ENCODE measurements at places on chromosomes 1 and 21.

GRCh38 chr1:175632667-175633066 lies 110.7 kb downstream of the TNR start:
- no peak for DNase-seq

DNA sequence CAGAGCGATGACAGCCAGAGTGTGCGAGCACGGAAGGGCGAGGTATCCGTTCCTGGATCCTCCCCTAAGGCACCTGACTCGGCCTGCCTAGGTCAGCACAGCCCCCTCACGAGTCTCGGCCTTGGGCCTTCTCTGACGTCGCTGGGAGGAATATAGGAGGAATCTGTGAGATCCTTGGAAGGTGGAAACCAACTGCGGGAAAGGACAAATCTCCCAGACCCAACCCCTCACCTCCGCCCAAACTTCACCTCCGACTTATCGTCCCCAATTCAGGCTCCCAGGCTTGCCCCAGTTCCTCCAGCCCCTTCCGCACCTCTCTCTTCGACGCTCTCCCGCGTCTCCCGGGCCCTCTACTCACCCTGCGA lies 494 bp downstream of the APH1A start:
- DNase-seq: peak; percentile 31

DNA sequence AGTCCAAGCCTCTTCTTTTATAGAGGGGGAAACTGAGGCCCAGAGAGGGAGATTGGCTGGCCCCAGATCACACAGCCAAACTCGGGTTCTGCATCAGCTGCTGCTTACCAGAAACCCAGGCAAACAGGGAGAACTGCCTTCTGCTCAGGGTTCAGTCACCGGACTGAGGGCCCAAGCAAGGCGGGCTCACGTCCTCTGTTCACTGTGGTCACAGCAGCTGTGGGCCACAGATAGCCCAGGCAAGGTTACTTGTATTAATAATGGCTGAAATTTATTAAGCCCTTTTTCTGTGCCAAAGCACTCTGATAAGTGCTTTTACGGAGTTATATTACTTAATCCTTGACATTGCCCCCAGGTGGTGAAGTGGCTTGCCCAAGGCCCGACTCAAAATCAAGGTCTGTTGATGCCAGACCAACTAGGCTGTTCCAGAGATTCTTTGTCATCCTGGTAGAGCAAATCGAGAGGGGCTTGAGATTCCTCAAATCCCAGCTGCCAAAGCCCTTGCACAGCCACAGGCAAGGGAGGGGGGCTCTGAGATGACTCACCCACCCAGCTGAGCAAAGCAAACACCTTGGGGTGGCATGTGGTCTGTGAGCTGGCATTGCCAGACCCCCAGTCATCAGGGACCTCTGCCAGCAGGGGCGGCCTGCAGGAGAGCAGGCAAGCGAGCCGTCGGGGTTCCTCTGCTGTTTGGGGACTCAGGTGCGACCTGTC lies 36.5 kb downstream of the EPHB2 start:
- peak; percentile 80 for DNase-seq

DNA sequence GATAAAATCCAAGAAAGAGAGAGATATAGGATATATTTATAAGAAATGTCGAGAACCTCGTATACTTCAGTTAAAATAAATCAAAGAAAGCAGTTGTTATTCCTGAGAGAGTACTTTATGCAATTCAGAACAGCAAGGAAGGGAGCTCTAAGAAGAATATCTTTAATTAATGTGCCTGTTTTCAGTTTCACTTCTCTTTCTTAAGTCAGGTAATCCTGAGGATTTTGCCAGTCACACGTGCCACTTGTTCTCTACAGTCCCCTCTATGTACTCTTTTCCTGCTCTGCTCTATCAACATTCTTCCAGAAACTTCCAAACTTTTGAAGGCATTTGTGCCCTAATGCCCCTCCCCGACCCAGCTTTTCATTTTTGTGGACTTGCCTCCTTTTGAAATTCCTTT lies 211.9 kb downstream of the AKT3 start:
- no peak for DNase-seq

DNA sequence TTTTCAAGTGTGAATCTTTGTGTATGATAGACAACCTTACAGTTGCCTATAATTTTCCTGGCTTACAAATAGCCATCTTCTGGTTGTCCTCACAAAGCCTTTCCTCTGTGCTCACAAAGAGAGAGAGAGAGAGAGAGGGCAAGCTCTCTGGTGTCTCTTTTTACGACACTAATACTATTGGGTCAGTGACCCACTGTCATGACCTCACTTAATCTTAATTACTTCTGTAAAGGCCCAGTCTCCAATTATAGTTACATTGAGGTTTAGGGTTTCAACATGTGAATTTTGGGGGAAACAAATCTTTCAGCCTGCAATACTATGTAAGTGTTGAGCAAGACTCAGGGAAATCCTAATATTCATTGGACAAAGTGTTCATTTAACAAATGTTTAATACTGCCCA lies 167.4 kb upstream of the COL11A1 start:
- peak; percentile 31 for DNase-seq

DNA sequence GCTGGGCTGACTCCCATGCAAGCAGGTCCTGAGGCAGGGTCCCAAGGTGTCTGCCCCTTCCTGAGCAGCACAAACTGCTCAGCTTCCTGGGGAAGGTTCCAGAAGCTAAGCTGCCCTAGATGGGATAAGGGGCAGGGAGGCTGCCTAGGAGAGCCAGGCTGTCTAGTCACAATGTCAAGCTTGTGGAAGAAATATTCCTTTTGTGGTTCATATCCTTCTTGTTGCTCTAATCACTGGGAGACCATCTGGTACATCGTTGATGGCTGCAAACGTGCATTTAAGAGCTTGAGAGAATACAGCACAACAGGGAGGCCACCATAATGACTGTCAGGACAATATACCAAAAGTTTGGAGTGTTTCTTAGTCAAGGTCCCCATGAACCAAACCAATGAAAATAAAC lies 67.4 kb downstream of the SLC16A1 start:
- DNase-seq: no peak

GRCh38 chr1:159315381-159315780 lies 13.2 kb downstream of the FCER1A start:
- DNase-seq: no peak

DNA sequence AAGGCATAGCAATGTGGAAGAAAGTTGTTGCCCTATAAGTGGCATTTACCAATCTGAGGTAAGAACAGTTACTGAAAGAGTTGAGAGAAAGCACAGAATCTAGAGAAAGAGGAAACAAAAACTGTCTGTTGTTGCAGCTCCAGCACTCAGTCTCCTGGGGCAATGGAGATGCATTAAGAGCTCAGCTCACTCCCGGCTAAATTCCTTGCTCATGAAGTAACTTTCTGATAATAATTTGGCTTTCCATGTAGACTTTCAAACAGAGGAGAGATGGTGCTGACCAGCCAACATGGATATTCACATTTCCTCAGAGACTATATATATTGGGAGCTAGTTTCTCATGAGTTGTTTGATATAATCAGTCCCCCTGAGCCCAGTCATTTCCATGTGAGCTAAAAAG lies 135.3 kb downstream of the GDAP2 start:
- no peak for DNase-seq

All from iris pigment epithelial cell (primary cell).